ENCODE measurements at places on chromosomes 12 and 14.

GRCh38 chr12:129002427-129002826 is 149.1 kb downstream of the GLT1D1 start:
- DNase-seq = no peak

DNA sequence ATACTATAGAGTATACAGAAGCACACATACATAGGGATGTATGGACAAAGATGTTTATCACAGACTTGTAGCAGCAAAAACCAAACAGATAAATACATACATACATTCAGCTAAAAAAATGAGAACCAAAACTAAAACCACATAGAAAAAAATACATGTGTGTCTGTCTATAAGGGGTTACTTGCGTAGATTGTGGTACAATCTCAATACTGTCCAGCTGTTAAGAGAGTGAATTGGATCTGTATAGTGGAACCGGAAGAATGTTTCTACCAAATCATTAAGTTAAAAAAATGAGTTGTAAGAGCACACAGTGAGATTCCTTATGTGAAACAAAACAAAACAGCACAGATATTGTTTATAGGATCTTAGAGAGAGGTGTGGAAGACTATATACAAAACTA is 44.2 kb upstream of the DCD start:
- DNase-seq = no peak

- no peak for DNase-seq
Measured at GRCh38 chr14:88421286-88421685, 35.8 kb downstream of the SPATA7 start.

- no peak for DNase-seq
Measured at GRCh38 chr12:117774941-117775775, 193.6 kb downstream of the KSR2 start.

DNA sequence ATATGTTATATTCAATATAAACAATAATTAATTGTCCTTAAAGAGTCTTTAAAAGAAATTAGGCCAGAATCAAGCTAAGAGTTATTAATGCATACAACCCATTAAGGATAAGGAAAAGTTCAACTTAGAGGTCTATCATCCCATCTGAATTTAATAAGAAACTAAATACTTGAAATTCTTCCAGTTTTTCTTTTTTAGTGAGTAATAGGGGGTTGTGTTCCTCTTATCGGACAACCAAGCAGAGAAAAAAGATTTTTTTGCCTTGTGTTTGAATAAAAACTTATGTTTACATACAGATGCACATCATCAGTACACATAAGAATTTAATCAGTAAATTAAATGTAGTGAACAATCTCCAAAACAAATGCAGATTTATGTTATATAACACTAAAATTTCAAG is 32.5 kb downstream of the PAWR start:
- no peak for DNase-seq

- DNase-seq = no peak
Measured at GRCh38 chr14:77125823-77126325, 15.7 kb downstream of the ZDHHC22 start.

GRCh38 chr12:6338955-6339354 is 2.9 kb downstream of the TNFRSF1A start:
- DNase-seq = no peak

- DNase-seq = no peak
Measured at GRCh38 chr12:42981379-42981778, 391.8 kb upstream of the PRICKLE1 start.

- no peak for DNase-seq
Measured at GRCh38 chr14:67602995-67603545, 3.0 kb upstream of the PIGH start.

DNA sequence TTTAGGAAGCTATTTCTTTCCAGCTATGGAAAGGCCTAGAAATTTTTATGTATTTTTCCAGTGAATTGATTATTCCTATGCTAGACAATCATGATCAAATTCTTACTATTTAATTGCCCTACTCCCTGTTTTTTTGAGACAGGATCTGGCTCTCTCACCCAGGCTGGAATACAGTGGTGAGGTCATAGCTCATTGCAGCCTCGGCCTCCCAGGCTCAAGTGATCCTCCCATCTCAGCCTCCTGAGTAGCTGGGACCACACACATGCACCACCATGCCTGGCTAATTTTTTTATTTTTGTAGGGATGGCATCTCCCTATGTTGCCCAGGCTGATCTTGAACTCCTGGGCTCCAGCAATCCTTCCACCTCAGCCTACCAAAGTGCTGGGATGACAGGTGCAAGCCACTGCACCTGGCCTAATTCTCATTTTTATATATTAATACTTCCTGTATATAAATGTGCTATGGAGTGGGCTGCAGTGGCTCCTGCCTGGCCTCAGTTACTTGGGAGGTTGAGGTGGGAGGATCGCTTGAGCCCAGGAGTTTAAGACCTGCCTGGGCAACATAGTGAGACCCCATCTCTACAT is 16.0 kb upstream of the MDM2 start:
- DNase-seq = no peak

GRCh38 chr12:47097276-47097896 is 17.6 kb upstream of the AMIGO2 start:
- DNase-seq = no peak

DNA sequence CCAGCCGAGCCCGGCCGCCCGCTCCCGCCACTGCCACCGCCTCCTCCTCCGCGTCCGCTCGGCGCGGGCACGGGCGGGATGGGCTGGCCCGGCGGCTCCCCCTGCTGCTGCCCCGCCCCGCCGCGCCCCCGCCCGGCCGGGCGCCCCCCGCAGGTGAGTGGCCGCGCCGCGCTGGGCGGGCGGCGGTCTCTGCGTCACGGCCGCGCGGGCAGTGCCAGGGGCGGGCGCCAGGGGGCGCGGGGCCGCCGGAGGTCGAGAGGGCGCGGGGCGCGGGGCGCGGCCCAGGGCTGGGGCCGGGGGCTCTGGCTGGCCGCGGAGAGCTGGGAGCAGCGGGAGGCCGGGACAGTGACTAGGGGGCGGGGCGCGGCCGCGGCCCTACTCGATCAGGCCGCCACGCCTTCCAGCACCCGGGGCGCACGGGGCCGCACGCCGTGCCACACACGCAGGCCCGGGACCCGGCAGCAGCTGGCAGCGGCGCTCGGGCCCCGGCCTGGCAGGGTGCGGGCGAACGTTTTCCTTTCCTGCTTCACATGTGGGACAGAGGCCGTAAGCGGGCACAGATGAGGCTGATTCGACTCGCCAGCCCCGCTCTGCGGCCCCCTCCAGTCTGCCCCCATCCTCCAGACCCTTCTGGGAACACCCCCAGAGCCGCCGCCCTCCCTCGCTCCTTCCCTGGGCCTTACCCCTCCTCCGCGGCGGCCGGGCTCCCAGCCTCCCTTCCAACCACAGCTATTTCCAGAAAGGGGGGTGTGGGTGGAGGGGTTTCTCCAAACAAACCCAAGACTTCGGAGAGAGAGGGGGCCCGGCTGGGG is 2.4 kb upstream of the TNS2 start:
- DNase-seq = no peak

- no peak for DNase-seq
Measured at GRCh38 chr14:24428628-24429394, 657 bp downstream of the CBLN3 start.

GRCh38 chr14:80954687-80955299 is 628 bp upstream of the TSHR start:
- DNase-seq = no peak

DNA sequence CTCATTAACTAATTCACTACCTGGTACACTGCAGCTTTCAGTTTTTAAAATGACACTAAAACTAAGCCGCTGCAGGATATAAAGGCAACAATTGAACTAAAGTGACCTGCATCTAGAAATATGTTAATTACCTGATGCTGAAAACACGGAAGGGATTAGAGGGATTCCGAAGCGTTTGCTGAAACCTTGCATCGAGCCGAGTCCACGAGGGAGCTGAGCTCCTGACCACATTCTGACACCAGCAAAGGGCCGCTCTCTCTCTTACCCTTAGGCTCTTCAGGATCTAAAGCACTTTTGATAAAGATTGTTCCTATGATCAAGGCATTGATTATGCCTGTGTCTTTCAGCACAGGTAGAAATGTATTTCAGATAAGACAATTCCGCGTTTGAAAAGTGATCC is 59.5 kb upstream of the CDKN3 start:
- no peak for DNase-seq

GRCh38 chr12:65826353-65827171 is 2.3 kb downstream of the HMGA2 start:
- DNase-seq = no peak

- DNase-seq = no peak
Measured at GRCh38 chr12:113942209-113942608, 23.9 kb downstream of the RBM19 start.

DNA sequence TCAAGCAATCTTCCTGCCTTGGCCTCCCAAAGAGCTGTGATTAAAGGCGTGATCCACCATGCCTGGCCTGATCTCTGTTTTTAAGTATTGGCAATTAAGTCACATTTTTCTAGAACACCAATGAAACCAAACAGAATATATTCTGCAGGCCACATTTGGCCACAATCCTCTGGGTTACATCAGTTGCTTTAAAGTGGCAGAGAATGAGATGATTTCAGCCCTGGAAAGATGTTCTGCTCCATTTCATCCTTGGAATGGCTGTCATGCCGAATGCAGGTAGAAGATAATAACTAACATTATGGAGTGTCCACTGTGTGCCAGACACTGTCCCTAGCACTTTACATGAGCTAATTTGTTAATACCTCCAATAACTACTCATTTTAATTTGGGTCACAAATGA is 154.4 kb downstream of the PTPN11 start:
- no peak for DNase-seq

DNA sequence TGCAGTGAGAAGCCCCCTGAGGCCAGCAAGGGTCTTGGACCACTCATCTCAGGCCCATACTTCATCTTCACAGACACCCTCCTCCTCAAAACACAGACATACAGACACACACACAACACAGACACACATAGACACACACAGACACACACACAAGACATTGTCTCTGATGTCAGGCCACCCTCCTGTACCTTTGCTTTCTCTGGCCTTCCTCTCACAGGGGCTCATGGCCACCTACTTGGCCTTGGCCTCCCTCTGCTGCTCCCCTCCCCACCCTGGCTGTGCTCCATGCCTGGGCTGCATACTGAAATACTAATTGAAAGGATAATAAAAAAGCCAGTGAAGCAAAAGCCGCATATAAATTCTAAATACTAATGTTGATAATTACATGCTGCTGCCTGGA is 1.6 kb upstream of the SYNDIG1L start:
- no peak for DNase-seq

- DNase-seq = no peak
Measured at GRCh38 chr12:9642606-9643265, 26.8 kb upstream of the CLEC2D start.

GRCh38 chr14:105938959-105939358 is 412.6 kb downstream of the TMEM121 start:
- DNase-seq = no peak

DNA sequence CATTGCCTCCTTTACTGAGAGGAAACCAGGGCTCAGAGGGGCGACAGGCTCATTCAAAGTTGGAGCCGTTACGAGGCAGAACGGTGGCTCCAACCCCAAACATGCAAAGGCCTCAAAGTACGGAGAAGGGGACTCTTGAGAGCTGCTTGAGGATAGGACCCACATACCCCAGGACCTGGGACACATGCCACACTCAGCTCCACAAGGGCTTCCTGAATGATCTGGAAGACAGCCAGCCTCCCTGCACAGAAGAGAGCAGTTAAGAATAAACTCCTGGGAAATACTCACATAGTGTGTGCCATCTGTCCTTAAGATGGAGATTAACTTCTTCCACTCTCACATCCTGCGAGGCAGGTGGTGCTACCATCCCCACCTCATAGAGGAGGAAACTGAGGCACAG is 26.6 kb upstream of the NXPH4 start:
- DNase-seq = no peak

DNA sequence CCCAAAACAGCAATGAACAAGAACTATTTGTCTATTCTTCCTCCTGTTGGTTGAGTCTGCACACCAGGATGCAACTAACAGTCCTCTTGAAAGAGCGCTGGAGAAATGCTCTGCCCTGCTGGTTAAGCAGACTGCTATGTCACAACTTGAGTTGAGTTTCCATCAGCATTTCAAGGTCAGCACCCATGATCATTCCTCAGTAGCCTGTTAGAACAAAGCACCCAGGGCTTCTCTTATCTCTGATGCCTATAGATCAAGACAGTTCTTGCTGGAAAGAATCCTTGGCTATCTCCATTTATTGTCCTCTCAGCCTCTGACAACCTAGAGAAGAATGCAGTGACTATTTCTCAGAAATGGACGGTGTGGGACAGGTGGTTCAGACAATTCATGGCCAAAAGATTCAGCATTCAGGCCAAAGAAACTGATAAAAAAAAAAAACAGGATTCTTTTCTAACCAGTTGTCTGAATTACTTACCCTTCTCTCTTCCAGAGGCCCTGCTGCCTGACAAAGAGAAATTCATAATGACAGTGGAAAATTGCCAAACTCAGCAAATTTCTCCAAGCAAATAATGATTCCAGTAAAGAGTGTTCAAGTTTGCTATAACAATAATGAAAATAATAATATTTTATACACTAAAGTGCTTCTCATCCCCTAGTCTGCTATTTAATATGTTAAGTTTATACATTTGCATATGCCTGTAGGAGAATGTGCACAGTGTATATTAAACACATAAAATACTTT is 306.7 kb downstream of the EMP1 start:
- DNase-seq = no peak

DNA sequence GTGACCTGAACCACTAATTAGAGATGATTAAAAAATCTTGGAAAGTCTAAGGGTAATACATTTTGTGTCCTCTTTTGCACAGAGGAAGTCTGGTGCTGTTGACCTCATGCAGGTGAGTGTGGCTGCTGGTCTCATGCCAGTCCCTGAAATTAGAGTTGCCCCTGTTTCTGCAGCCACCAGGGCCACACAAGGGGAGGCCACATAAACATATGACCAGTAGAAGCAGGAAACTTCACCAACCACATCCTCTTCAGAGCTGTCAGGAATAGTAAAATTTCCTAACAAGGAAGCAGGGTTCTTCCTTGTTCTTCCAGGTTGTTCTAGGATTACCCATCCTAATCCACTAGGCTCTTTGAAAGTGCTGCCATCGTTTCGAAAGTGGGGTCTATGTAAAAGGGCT is 28.3 kb downstream of the PSMA6 start:
- DNase-seq = no peak
